Esophagus muscularis mucosa (tissue), 4 donors: ENCODE measurements at places on chromosomes 6 and 20.

DNA sequence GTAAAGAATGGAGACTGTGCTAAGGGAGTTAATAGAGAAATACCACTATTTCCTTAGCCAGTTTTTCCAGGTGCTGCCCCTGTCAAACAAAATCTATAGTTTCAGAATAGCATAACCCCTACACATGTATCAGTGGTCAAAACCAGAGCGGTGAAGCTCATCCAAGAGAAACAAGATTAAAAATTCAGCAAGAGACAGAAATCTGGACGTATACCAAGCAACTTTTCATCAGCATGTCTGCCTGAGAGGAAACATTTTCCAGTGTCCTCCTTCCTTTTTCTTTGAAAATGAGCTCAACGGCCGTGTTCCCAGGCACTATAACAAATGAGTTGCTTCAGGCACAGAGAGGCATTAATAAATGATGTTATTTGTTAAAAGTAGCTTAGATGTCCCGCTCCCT is 416.5 kb downstream of the BCKDHB start:
- DNase-seq: no peak

- DNase-seq: no peak
These were observed 1.8 kb downstream of the PCSK2 start for GRCh38 chr20:17228624-17229061.

GRCh38 chr6:3601570-3601969 is 144.7 kb upstream of the SLC22A23 start:
- DNase-seq: no peak

- no peak for DNase-seq
These were observed 83.8 kb downstream of the GCLC start for GRCh38 chr6:53461041-53461656.

DNA sequence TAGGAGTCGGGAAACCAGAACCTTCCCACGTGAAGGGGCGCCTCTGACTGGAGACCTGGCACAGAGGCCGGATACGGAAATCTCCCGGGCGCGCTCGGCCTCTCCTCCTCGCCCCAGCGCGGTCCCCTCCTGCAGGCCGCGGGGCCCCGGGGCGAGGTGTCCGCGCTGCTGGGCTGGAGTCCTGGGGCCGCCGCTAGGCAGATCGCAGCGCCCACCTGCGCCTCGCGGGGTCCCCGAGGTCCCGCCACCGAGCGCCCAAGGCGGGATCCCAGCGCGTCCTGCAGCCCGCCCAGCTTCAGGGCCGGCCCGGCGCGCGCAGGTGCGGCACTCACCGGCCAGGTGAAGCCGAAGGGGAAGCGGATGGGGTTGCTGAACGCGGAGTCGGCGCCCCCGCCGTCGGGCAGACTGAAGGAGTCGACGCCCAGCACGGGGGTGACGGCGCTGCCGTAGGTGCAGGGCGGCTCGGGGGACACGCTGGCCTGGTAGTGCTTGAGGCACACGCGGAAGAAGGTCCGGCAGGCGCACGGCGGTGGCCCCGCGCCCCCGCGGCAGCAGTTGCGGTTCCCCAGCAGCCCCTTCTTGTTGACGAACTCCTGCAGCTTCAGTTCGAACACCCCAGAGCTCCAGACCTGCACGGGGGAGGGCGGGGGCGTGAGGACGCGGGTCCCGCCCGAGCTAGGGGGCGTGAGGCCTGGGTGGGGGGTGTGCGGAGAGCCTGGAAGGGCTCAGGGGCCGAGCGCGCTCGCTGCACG is 1.5 kb downstream of the DLL1 start:
- no peak for DNase-seq

GRCh38 chr6:135324531-135324930 is 143.4 kb downstream of the MYB start:
- DNase-seq: no peak

- no peak for DNase-seq
These were observed 3.1 kb downstream of the MTCL3 start for GRCh38 chr6:127515794-127516661.

GRCh38 chr20:62306414-62307187 is 3.8 kb downstream of the ADRM1 start:
- no peak for DNase-seq

DNA sequence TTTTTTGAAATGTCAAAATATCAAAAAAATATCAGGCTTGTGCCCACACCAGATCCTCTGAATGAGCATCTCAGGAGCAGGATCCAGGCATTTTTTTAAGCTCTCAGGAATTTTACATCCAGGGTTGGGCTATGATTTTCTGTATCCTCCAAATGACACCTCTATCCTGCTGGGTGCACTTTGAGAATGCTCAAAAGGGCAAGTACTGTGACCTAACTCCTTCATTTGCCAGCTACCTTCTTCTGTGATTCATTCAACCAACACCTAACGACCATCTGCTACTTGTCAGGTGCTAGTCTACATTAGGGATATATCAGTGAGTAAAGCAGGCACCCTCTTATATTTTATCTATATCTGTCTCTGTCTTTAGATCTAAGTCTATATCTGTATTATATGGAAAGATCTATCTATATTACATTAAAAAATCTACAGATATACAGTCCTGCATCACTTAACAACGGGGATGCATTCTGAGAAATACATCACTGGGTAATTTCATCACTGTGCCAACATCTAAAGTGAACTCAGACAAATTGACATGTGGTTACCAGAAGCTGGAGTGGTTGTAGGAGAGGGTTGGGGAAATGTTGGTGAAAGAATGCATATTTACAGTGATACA is 131.6 kb downstream of the KIF16B start:
- DNase-seq: peak; percentile 39
